ENCODE measurements at places on chromosomes 3 and 15.

- no peak for DNase-seq
Observed at GRCh38 chr3:191263365-191263764, 64.3 kb downstream of the OSTN start.

DNA sequence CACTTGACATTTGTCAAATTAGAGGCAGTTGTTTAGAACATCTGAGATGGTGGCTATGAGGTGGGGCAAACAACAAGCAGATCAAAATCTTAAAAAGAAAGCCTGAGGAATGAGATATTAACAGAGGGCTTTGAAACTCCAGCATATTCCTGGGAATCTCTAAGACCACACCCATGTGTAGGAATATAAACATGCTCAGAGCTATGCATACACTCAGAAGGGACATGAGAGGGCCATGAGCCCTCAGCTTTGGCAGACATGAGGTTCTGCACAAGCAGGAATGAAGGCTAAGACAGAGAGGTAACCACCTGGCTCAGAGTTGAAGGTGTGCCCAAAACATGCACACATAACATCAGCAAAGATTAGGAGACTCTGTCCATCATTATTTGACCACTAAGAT is 37.9 kb downstream of the ATP10A start:
- DNase-seq = no peak

GRCh38 chr3:141000027-141000663 is 51.0 kb upstream of the SPSB4 start:
- DNase-seq = no peak

GRCh38 chr3:141491081-141491480 is 4.3 kb downstream of the RASA2 start:
- DNase-seq = no peak

DNA sequence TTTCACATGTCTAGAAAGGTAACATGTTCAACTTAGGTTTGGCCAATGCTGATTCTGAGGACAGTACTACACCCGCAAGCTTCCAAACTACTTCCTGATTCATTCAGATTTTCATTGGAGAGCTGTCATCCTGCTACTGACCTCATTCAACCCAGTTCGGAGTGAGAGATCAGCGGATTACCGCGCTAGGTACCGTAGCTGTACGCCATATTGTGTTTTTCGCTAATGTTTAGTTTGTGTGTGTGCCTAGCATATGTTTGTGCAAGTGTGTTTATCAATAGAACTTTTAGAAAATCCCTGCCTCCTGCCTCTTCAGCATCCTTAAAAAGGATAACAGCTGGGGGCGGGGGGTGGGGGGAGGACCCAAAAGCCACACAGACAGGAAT is 1.1 kb downstream of the ZBTB20 start:
- DNase-seq = peak; percentile 35

DNA sequence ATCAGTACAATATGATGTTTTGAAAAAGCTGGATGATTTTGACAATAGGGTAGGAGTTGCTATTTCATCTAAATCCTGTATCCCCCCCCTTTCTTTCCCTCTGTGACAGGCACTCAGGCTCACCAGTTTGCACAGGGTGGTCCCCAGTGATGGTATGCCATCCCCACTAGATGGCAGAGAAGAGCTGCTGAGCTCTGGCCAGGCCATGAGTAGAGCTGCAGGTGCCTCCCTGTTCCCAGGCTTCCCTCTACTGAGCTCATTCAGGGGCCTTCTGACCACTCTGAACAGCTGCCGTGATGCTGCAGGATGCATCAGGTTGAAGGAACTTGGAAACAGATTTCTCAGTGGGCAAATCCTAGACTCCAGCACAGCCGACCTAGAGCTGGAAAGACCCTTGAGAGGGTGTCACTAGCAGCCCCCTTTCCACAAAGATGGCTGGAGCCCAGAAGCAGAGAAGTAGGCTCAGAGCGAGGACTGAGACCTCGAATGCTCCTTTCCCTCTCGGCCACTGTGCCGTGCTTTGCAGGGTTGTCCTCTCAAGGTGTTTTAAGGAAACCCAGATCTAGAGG is 45.1 kb downstream of the EFCAB12 start:
- DNase-seq = peak; percentile 33

DNA sequence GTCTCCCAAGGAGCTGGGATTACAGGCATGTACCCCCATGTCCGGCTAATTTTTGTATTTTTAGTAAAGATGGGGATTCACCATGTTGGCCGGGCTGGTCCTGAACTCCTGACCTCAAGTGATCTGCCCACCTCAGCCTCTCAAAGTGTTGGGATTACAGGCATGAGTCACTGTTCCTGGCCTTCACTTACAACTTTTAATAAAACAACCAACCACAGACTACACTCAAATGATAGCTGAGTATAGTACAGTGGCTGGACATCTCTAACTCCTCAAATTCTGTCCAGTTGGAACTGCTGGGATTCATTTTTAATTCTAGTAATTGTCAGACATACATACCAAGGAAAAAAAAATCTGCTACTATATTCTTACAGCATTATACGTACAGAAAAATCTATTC is 71.0 kb downstream of the PBRM1 start:
- no peak for DNase-seq

DNA sequence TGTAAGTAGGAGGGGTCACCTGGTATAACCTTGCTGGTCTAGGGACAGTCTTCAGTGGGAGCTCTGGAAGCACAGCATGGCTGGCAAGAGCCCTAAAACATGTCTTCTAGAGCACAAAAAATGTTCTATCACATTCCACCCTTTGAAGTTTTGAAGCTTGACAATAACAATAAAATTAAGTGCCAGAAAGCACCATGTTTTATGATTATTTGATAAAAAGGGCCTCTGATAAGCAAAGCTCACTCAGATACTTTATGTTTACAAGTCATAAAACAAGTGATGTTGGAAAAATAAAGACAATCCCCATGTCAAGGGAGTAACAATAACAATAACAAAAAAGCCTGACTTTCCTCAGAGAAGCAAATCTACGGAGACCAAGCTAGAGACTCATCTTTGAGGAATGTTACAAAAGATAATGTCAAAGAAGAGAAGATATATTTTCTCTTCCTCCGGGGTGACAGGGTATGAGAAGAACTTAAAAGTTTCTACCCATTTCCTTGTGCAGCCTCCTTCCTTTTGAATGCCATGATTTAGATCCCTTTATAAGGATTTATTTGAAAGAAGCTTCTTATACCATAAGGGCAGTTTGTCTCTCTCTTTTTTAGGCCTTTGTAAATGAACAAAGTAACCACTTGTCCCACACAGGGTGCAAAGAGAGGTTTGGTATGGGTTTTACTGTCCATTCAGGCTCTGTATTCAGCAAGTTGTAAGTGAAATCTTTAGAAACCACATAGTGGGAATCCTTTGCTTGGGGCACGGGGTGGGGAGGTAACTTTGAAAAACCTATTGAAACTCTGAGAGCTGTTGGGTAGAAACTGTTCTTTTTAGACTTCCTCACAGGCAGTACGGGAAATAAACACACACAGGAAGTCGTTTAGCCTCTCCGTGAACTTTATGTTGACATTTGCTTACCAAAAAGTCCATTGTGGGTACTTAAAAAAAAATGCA is 109.6 kb upstream of the RBMS3 start:
- DNase-seq = no peak

DNA sequence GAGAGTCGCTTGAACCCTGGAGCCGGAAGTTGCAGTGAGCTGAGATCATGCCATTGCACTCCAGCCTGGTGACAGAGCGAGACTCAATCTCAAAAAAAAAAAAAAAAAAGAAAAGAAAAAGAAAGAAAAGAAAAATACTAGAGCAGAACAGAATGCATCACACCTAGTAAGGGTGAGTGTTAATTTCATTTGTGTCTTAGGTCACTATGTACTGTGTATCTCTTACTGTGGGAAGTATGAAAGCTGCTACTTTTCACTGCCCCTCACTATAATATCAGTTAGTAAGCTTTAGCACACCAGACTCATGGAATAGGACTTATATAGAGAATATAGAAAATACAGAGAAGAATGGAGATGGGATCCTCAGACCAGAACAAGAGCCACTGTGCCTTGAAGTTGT is 45.9 kb upstream of the RASA2 start:
- DNase-seq = no peak

GRCh38 chr3:125585595-125586223 is 9.6 kb downstream of the OSBPL11 start:
- peak; percentile 66 for DNase-seq

DNA sequence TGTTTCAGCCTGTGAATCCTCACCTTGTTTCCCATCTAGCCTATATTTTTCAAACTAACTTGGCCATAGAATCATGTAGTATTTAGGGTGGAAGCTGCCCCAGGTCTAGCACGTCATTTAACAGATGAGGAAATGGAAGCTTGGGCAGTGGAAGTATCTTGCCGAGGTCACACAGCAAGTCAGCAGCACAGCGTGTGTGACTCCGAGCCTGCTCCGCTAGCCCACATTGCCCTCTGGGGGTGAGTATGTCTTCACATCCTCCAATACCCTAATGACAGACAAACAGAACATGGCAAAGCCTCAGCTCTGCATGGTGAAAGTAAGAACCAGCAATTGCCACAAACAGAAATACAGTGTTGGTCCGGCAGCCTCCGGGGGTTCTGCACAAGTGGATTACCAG is 2.2 kb upstream of the CCR5 start:
- no peak for DNase-seq

GRCh38 chr3:188656196-188656982 is 502.4 kb downstream of the LPP start:
- DNase-seq = no peak

GRCh38 chr15:92421976-92422375 is 28.3 kb downstream of the ST8SIA2 start:
- no peak for DNase-seq

DNA sequence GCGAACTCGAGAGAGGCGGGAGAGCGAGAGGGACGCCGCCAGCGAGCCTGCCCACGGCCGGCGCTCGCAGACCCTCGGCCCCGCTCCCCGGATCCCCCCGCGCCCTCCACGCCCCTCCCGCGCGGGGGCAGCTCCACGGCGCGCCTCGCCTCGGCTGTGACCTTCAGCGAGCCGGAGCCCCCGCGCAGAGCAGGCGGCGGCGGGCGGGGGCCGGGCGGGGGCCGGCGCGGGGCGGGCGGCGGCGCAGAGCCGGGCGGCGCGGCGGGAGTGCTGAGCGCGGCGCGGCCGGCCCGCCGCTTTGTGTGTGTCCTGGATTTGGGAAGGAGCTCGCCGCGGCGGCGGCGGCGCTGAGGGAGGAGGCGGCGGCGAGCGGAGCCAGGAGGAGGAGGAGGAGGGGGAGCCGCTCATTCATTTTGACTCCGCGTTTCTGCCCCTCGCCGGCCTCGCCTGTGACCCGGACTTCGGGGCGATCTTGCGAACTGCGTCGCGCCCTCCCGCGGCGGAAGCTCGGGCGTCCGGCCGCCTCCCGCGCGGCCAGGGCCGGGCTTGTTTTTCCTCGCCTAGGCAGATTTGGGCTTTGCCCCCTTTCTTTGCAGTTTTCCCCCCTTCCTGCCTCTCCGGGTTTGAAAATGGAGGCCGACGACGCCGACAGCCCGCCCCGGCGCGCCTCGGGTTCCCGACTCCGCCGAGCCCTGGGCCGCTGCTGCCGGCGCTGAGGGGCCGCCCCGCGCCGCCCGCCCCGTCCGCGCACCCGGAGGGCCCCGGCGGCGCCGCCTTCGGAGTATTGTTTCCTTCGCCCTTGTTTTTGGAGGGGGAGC is 524 bp downstream of the IGF1R start:
- peak; percentile 41 for DNase-seq

DNA sequence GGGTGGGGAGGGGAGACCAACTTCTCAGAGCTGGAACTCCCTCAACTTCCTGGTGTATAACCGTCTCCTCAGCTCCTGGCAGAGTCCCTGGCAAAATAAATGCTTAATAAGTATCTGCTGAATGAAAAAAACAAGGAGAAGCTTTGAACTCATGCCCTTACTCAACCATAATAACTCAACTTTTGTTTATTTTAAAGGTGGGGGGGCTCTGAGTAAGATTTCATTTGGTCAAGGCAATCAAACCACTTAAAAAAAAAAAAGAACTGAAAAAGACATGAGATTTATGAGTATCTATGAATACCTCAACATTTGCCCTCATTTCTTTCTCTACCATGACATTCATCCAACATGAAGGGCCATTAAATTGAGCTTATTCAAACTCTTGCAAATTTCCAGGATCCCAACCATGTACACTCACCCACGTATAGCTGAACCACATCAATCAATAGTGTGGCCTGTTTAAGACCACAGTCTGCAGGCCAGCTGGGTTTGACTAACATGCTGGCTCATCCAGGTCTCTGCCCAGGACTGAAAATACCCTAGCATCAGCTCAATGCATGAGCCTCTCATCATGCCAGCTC is 157.9 kb downstream of the FOXP1 start:
- DNase-seq = no peak

DNA sequence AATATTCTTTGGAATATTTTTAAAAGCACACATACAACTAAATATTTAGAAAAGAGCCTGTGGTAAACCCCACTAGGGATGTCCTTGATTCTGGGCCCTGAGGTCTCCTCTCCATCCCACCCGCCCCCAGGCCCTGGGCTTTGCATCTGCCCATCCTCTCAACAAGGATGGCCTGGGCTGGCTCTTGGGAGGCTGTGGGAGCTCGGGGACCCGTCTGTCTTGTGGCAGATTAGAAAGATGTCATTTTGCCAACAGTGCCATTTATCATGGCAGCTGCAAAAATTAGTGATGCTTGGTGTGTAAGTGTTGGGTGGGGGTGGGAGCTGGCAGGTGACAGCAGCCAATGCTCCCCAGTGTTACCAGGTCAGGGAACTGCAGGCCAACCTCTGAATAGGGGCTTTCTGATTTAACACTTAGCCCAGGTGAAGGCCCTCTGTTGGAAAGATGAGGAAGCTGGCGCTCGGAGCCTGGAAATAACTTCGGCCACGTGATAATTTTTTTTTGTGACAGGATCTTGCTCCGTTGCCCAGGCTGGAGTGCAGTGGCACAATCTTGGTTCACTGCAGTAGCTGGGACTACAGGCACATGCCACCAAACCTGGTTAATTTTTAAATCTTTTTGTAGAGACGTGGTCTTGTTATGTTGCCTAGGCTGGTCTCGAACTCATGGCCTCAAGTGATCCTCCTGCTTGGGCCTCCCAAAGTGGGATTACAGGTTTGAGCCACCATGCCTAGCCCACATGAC is 16.9 kb upstream of the CSPG4 start:
- DNase-seq = no peak

DNA sequence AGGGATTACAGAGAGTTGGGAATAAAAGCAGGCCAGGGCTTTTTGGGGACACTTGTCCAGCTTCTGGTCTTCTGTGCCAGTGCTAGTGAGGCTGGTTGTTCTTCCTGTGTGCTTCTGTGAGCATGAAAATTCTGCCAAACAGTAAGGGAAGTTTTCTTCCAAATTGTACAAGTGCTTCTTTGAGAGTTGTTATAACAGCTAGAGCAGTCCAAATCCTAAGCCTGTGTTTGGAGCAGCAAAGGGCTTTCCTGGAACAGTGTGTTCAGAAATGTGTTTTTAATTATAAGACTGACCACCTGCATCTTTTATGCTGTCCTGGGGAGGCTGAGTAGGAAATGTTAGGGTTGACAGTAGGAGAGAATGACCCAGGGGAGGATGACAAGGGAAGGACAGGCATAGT is 223.0 kb upstream of the P2RY1 start:
- DNase-seq = no peak

- no peak for DNase-seq
Observed at GRCh38 chr15:43541785-43542184, 24.4 kb downstream of the MAP1A start.
